Cardiac muscle cell (in vitro differentiated cells and primary cell): ENCODE measurements at places on chromosomes 6 and 20. TPM values are rescaled to one million over a fixed set of nuclear protein-coding genes. Genes with fewer than 3 reads are reported as not detected.

GRCh38 chr20:59101961-59102360 lies 59.4 kb upstream of the PRELID3B start:
- no peak for DNase-seq

PSMF1 gene
- 123 and 131 TPM in 2 replicates for polyA plus RNA-seq

GRM1 gene
- 0.35 TPM in 1 of 2 replicates, not detected in the other for polyA plus RNA-seq

DNA sequence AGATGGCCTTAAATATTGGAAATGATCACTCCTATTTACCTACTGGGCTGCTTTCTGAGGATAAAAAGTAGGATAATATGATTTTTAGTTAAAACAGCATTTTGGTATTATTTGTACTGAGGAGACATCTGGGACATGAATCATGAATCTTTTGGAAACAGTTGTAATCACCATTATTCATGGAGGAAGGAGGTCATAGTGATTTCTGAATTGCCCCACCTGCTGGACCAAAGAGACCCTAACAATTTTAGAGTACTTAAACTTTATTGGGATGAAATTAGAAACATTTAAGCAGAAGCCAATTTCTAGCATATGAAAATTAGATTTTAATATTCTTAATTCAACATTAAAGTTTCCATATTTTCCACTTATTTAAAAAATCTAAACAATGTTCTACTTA lies 108.4 kb upstream of the SIM1 start:
- DNase-seq, result peak; percentile 8

TAAR9 gene
- not detected in 2 replicates for polyA plus RNA-seq
